Fibroblast of the aortic adventitia (primary cell): ENCODE measurements at places on chromosomes 12 and 14.

DNA sequence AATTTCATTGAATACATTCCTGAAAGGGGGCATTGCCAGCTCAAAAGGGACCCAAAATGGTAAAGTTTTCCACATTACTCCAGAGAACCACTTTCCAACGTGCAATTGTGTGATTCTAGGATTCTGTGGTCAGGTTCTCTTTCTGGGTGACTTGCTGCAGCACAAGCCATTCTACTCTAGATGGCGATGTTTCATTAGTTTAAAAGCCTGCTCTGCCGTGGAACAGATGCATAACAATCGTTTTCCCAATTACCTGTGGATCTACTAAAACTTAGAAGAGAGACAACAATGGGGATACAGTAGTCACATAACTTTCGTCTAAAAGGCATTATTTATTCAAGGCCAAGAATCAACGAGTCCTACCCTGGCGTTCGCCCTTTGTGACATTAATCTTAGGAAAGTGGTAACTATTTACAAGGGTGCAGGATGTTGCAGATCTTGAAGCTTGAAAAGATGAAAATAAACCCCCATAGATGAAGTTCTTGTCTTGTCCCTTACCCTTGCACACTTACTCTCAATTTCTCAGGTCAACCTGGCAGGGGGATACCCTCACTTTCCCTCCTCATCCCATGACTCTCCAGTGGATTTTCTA lies 400.9 kb downstream of the SNAPC1 start:
- peak; percentile 65 for DNase-seq

DNA sequence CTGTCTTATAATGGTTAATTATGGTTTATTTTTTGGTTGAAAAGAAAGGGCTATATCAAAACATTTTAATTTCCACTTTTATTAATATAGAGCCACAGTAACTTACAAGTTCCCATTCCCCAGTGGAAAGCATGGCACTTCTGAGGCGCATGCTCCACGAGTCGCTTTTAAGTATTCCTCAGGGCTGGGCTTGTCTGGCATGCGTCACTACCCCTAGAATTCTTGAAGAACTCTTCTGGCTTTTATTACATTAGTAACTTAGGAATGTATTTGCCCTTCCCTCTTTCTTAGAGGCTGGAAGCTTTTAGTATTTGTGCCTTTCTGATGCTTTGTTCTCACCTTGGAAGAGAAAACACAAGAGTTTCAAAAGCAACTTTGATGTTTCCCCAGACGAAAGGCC lies 81.1 kb downstream of the ESR2 start:
- DNase-seq = no peak

GRCh38 chr14:59827401-59827800 lies 43.2 kb downstream of the RTN1 start:
- DNase-seq = no peak

GRCh38 chr12:104741497-104742367 lies 216.4 kb downstream of the SLC41A2 start:
- DNase-seq = no peak

DNA sequence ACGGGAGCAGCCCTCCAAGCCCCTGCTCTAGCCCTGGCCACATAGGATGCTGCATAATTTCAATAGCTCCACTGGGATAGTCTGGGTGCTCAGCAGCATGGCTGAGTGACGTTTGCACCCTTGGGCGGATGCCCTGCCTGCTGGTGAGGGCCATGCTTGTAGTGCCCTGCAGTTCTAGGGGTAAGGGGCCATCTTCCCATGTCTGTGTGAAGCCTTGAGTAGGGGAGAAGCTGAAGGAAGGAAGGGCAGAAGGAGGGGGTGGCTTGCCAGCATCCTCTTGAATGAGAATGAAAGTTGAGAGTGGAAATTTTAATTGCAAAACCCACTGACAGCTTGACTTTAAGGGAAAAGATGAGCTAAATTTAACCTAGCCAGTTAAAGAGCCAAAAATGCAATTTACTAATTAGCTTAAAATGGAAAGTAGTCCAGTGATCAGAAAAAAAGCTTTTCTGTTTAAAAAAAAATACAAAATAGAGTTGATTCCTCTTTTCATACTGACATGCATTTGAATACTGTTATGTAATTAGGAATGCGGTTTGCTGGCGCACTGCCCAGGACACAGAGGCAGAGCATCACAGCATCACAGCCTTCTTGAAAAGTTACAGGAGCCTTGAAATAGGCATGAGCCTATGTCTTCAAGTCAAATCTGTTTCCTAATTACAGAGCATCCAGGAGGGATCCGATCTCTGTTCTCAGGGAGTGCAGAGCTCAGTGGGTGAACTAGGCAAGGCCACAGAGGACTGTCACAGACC lies 18.5 kb upstream of the EML1 start:
- peak; percentile 46 for DNase-seq

DNA sequence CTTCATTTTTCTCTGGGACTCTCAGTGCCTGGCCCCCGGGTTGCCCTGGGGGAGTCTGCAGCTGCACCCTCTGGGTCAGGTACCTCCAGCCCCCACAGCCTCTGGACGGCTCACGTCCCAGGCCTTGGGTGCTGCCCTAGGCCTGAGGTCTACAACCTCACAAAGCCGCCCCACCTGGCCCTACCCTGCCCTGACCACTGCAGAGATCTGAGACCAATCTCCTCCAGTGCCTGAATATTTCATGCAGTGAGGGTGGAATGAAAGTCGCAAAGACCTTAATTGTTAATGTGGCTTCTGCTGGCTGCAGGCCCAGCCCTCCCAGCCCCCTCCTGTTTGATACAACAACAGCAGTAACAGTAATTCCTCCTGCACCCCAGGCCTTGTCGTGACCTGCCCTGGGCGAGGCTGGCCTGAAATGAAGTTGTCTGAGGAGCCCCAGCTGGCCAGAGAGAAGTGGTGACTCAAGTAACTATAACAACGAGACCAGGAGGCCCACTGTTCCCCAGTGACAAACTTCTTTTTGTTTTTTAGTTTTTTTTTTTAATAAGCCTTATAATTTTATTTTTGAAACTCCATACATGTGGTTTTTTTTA lies 8.8 kb upstream of the CCDC85C start:
- DNase-seq = peak; percentile 73

DNA sequence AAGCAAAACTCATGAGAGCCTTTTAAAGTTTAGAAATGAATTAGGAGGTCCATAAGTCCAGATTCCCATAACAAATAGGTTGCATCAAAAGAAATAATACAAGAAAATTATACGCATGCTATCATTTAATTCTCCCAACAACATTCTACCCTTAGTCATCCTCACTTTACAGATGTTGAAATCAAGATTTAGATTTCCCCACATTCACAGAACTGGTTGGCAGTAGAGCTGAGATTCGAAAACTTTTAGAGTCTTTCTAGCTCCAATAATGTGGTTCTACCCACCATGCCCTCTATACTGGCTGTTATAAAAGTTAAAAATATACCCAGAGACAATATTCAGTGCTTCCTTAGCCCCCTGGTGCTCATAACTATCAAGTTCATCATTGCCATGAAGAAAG lies 56.6 kb upstream of the METAP2 start:
- DNase-seq = peak; percentile 33

GRCh38 chr14:34122650-34123049 lies 171.8 kb upstream of the EGLN3 start:
- no peak for DNase-seq

DNA sequence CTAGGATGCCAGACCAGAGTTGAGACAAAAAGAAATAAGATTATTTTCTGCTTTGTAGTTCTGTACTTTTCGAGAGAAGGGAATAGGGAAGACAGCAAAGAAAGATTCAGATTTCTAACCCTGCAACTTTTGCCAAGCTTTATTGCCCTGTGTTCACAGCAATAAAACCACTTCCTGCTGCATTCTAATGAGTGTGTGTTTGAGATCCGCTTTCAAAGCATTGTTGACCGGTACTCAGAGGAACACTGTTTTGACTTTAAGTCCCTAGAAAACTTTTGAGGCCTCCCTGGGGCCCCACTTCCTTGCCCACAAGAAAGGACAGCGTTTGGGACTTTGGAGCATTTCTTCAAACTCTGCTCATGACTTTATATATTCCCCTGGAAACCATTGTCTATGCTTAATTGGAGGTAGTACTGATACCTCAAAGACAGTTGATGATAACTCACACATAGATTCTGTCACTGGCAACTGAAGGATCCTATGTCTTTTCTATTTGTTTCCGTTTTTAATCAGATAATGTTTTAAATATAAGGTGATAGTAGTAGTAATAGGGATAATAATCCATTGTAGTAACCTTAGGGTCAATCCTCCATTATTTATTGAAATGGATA lies 1.3 kb downstream of the RNASE6 start:
- no peak for DNase-seq

- peak; percentile 35 for DNase-seq
Measured at GRCh38 chr12:62711631-62712241, 223.2 kb downstream of the PPM1H start.

GRCh38 chr12:24814379-24815113 lies 134.4 kb downstream of the BCAT1 start:
- DNase-seq = no peak

- peak; percentile 44 for DNase-seq
Measured at GRCh38 chr12:123271001-123271668, 521 bp downstream of the CDK2AP1 start.

DNA sequence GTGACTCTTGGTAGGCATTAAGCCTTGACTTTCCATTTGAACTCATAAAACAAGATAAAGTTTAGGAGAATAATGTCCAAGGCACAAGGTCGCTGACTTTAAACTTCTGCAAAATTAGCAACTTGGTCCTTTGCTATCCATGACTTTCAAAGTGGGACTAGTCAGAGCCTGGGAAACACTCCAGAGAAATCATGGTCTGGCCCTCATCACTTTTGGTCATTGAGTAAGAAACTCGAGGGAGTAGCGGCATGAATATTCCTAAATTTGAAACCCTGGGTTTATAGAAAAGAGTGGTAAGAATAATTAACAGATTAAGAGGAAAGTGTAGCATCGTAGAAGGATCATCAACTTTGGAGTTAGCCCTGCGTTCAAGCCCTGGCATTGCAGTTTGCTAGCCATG lies 16.9 kb upstream of the APPL2 start:
- DNase-seq = peak; percentile 46

GRCh38 chr12:124520265-124520701 lies 47.1 kb downstream of the NCOR2 start:
- peak; percentile 75 for DNase-seq

DNA sequence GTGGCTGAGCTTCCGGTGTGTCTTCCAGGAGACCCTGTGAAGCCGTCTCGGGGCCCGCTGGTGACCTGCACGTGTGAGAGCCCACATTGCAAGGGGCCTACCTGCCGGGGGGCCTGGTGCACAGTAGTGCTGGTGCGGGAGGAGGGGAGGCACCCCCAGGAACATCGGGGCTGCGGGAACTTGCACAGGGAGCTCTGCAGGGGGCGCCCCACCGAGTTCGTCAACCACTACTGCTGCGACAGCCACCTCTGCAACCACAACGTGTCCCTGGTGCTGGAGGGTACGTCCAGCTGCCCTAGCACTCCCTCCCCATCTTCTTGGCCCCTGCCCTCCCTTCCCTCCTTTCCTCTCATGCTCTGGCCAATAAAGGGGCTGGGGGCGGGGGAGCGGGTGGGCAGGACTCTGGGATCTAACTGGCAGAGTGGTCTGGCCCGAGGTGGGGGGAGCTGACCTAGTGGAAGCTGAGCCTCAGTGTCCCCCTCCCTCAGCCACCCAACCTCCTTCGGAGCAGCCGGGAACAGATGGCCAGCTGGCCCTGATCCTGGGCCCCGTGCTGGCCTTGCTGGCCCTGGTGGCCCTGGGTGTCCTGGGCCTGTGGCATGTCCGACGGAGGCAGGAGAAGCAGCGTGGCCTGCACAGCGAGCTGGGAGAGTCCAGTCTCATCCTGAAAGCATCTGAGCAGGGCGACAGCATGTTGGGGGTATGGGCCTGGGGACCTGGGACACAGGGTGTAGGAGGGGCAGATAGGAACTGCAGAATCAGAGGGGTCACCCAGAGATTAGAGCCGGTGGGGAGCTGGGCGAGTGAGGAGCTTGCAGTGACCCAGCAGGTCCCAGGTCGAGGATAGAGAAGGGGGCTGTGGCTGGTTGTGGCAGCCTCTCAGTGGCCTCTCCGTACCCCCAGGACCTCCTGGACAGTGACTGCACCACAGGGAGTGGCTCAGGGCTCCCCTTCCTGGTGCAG lies 6.0 kb downstream of the ACVRL1 start:
- no peak for DNase-seq

DNA sequence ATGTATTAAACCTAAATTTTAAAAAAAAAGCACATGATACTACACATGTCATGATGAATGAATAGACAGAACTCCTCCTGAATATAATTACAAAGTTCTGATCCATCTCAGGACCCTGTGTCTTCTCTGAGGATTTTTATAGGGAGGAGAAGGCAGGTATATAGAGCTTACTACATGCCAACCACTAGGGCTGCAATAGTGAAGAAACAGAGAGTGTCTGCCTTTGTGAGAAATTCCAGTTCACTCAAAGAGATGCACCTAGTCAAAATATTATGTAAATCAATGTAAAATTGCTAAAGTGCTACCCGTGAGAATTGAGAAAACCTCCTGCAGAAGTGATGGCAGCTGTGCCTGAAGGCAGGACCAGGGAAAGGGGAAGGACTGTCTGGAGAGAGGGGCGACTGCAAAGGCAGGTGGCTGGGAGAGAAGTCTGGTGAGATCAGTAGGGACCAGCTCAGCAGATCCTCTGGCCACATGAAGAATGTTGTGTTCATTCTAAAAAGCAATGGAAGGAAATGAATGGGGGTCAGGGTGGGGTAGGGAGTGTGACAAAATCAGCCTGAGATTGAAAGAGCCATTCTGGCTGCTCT lies 15.1 kb downstream of the ABHD4 start:
- peak; percentile 25 for DNase-seq

GRCh38 chr12:106058256-106059182 lies 80.2 kb downstream of the NUAK1 start:
- DNase-seq = peak; percentile 65

DNA sequence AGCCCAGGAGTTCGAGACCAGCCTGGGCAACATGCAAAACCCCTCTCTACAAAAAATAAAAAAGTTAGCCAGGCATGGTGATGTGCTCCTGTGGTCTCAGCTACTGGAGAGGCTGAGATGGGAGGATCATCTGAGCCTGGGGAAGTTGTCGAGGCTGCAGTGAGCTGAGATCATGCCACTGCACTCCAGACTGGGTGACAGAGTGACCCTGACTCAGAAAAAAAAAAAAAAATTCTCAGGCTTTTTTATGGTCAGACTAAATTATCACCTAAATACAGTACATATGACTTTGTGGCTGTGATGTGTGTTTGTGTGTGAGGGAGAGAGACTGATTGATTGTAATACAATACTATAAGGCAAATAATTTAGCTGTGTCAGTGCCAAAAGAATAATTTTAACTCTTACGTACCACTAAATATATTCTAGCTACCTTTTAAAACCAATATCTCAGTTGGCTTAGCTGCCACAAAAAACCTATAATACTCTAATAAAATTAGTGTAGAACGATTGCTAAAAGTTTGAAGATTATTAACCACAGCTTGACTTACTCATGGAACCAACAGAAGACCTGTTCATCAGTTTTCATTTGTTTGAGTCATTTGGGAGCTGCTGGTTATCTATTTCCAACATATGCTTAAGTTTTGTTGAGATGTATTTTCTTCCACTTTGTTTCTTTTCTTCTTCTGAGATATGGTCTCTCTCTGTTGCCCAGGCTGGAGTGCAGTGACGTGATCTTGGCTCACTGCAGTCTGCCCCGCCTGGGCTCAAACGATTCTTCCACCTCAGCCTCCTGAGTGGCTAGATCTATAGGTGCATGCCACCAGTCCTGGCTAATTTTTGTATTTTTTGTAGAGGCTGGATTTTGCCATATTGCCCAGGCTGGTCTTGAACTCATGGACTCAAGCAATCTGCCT lies 58.0 kb downstream of the DIP2B start:
- DNase-seq = no peak
